Kasumi-1 (cell line): ENCODE measurements at places on chromosomes 3 and 15.
A peak's percentile ranks its signal among the peaks of the same experiment; 100 is the strongest.

- peak; percentile 96 for DNase-seq
Observed at GRCh38 chr3:189276444-189277219, 104.9 kb downstream of the TPRG1 start.

DNA sequence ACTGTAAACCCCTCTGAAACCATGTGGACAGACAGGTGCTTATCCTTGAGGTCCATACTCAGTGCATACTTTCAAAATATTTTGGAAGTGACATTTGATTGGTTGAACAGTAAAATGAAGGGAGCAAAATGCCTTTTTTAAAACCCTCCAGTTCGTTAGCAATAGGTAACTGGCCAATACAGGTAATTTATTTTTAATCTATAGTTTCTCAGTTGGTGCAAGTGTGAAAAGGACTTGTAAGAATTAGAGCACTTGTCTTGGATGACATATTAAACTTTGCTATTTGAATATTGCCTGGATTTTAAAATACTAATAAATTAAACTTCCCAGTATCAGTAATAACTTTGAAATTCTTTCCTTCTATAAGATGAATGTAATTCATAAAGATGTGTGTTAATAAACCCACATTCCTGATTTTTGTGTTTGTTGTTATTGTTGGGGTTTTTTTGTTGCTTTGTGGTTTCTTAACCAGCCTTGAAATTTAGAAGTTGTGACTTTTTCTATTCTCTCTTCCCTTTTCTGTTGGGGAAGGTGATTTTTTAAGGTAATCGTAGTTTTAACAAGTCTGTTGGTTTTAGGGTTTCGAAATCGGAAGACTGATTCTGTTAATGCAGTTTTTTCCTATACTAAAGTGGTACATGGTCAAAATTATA lies 90.0 kb downstream of the STT3B start:
- DNase-seq = no peak

DNA sequence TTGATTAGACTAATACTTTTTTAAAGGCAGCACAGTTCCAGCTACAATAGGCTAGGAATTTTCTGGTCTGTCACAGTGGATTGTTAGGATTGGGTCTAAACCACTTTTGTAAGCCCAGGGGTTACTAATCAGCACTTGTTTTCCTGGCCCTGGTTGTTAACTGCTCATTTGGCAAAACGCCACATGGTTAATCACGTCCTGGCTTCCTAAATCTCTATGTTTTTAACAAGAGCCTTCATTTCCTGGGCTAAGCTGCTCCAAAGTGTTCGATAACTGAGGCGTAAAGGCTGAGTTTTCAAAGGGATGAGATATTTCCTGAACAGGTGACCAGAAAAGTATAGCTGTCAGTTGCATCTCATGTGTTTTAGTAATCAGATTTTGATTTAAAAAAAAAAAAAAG lies 38.9 kb upstream of the CLRN1 start:
- no peak for DNase-seq

DNA sequence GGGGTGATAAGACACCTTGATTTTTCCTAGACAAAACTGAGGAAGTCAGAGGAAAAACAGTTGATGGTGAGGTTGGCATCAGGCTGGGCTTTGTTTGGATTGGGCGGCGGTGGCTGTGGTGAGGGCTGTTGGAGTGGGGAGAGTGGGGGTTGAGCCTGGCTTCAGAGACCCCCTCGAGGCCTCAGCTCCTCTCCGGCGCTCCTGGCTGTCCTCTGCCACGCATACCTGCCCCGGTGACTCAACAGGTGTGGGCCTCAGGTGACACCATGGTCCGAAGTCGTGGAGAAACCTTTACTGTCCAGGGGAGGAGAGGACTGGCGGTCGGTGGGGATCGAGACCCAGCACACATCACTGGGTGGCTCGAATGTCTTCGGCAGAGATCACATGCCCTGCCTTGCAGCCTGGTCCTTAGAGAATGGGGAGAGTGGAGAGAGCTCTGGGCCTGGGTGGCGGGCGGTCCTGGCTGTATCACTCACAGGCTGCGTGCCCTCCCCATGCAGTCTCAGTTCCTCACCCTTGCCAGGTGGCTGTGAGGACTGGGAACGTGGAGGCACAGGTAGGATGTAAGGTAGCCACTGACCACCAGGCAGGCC lies 2.6 kb downstream of the APBA2 start:
- DNase-seq = no peak
